ENCODE measurements at places on chromosomes 1 and 21.

DNA sequence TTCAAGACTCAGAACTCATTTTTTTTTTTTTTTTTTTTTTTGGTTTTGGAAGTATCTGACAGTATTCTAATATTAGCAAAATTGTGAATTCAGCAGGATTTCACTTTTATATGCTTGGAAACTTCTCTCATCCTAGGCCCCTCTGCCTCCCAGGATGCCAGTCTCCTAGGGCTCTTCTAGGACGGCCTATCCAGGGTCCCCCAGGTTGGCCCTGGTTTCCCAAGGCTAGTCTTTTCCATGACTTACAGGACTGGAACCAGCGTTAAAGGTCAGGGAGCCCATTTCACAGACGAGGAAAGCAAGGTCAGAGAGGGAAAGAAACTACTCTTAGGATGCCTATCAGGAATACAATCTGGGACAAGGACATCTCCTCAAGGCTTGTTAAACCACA, 412.5 kb downstream of the PTPRU start:
- DNase-seq = no peak

DNA sequence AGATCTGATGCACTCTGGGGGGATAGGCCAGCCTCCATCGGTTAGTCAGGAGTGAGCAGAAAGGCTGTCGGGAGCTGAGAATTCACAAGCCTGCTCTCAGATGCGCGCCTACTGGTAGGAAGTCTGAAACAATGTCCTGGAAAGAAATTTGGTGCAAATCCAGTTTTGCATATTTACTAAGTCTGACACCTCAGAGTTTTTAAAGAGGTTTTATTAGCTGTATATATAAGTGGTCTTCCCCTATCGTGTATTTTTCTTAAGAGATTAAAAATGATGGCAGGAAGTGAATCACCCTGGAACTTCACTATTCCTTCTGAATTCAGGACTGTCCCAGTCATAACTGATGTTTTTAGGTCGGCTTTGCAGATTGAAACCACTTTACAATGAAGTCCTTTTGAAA, 99.8 kb upstream of the C1orf105 start:
- no peak for DNase-seq

DNA sequence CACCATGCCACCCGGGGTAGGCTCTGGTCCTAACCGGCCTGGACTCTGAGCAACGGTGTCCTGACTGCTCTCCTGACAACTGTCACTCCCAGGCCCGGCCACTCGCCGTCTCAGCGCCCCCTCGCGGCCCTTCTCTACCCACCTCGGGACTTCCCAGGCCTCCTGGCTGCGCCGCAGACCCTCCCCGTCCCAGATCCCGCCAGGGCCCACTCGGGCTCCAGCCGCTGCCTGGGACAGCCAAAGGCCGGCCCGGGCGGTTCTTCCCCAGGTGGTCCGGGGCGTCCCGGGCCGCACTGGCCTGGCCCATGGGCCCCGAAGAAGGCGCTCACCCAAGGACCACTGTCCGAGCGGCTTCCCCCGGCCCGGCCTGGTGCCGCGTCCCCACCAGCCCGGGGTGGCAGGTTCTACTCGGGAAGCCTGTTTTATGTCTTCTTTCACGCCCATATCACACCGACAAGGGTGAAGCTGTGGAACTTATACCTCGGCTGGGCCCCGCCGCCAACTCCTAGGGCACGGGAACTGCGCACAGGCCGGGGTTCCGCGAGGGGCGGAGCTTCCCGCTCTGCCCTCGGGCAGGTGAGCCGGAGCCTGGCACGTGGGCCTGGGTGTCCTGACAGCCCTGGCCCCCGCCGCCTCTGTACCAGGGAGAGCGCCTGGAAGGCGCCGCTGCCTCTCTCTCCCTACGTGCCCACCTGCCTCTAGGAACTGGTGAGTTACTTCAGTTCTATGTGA, 138.3 kb downstream of the TTLL7 start:
- peak; percentile 44 for DNase-seq

DNA sequence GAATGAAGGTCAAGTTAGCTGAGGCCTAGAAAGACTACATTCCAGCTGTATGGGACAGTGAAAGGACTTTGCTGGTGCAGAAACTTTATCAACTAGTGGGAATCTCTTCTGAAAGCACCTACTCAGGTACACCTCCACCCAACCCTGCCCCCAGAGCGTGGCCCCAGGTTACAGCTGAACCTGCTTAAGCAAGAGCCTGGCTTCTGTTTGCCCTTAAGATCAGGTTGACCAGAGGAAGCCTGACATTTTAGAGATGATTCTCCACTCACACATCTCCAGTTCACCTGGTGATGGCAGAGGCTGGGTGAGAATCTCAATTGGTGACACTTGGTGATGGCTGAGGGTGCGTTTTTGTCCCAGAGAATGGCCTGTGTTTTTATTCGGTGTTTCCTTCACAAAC, 24.0 kb downstream of the ELAPOR1 start:
- no peak for DNase-seq

DNA sequence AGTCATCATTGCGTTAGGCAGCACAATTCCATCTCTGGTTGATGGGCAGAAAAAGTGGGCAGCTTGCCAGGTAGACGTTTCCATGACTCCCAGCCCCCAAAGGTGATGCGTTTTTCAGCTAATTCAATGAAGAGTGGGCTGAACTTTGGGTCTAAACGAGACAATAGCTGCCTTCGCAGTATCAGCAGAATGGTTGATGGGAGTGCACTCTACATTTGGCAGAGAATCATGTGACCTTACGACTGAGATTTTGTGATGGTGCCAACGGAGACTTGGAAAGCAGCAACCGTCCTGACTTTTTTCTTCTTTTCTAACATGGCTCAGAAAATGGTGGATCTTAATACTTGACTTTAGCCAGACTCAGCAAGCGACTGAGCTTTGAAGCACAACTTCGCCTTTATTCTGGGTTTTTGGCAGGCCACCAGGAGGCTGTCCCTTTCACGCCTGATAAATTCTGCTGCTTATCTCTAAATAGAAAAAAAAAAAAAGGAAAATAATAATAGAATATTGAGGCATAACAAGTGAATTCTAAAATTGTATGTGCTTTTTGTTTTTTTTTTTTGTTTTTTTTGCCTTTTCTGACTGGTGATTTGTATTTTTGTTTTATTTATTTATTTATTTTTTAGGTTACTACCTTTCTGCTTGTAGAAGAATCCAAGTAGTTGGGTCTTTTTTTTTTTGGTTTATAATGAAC, 804.8 kb downstream of the USP25 start:
- DNase-seq = no peak

- DNase-seq = no peak
Measured at GRCh38 chr1:27049100-27049499, 36.5 kb upstream of the TENT5B start.

DNA sequence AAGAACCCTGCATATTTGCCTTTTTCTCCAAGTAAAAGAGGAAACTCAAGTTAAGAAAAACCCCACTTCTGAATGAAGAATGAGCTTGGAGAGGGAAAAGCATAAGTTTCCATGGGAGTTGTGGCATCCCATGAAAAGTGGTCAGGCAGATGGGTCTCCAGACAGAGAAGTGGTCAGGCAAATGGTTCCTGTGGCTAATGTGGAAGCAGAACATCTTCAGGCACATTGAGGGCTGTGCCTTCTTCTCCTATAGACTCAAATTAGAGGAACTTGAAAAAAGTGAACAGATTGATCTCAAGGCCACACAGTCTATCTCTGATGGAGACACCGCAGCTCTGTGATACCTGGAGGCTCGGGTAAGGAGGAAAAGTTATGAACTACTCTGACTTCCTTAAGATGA, 55.7 kb upstream of the KIRREL1 start:
- no peak for DNase-seq

GRCh38 chr1:232249339-232249738, 380.6 kb downstream of the SIPA1L2 start:
- no peak for DNase-seq

DNA sequence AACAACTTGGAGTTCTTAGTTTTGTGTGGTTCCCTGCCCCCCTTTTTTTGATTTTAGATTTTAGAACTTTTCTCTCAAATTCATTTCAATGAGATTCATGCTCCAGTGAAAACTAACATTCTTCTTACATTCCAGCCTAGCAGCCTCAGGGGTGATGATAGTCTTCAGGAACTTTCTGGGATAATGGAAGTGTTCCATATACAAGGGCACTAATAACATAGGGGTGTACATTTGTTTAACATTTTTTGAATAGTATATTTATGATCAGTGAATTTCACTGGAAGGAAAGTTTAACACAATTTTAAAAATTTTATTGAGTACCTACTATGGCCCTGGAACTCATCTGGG, 61.4 kb upstream of the ZNF648 start:
- no peak for DNase-seq

GRCh38 chr21:22885614-22886013, 1887.4 kb downstream of the NCAM2 start:
- no peak for DNase-seq

DNA sequence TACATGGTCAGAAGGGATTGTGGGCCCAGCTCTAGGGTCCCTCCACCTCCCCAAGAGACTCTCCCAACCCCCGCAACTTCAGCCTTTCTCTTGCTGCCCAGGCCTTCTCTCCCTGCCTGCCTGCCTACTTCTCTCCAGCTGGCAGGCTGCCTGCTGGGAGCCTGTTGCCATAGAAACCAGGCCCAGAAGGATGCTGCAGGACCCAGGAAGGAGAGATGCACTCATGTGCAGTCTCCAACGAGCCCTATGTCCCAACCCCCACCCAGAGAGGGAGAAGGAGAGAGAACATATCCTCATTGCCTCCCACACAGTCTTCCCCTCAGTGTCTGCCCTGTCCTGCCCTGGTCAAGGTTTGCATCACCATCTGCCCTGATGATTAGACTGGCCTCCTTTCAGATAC, 10.8 kb upstream of the SMIM12 start:
- no peak for DNase-seq

GRCh38 chr1:97893844-97894243, 27.0 kb downstream of the DPYD start:
- DNase-seq = no peak

GRCh38 chr1:208533746-208534598, 289.8 kb upstream of the PLXNA2 start:
- DNase-seq = no peak

GRCh38 chr1:1262071-1262470, 11.6 kb downstream of the UBE2J2 start:
- DNase-seq = no peak

- no peak for DNase-seq
Measured at GRCh38 chr1:238501290-238501689, 610.6 kb upstream of the ZP4 start.
